HS-5 (cell line): ENCODE measurements at places on chromosomes 11 and 22.

- no peak for DNase-seq
These were observed 1364.0 kb downstream of the LRRC4C start for GRCh38 chr11:40095446-40095845.

DNA sequence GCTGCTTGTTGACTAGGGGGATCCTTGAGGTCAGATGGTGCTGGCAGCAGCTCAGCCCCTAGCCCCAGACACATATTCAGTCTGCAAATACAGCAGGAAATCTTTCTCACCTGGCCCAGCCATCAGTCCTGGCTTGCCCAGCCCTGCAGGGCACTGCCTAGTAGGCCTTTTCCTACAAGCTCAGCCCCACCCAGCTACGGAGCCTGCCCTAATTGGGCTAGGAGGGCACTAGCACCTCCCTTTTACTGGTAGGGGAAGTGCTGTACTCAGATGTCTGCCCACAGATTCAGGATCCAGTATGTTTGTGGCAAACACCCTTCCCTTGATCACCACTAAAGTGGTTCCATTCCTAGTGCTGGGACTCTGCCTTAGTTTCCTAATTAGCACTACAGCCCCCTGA is 257.1 kb upstream of the CADM1 start:
- DNase-seq, result no peak

- DNase-seq, result no peak
These were observed at the start of gene APOL1 for GRCh38 chr22:36252754-36253522. Gene APOL1, plus strand, starts transcription at chr22:36253133. Its CDS starts 1,823 bp downstream, at chr22:36254956.

DNA sequence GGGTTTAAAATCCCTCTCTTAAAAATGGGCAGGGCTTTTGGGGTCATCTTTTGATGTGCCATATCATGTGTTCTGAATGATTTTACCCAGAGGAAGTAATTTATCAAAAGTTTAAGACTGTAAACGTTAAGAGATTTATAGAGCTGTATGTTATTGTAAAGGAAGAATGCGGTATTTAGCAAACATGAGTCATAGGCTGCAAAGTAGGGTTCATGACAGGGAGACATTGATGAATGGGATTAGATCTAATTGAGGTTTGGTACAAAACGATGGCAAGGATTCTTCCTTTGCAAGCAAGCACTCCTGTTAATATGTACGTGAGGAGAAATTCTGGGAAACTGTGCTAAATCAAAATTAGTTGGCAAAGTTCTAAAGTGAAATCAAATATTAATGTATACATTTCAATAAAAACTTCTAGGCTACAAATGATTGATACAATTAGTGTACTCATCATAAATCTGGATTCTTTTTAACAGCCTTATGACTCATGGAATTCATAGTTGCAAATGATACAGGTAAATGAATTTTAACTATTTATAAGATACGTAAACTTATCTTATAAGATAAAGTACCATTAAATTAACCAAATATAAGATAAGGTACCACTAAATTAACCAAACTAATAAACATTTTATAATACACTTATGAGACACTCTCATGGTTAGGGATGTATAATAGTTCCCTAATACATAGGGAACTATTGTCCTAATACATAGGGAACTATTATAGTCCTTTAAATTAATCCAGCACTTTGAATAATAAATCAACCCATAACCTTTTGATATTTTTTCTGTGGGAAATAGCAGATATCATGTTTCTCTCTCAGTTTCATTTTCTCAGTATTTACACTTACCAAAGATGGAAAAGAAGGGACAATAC is 58.4 kb downstream of the KIF18A start:
- DNase-seq, result no peak

DNA sequence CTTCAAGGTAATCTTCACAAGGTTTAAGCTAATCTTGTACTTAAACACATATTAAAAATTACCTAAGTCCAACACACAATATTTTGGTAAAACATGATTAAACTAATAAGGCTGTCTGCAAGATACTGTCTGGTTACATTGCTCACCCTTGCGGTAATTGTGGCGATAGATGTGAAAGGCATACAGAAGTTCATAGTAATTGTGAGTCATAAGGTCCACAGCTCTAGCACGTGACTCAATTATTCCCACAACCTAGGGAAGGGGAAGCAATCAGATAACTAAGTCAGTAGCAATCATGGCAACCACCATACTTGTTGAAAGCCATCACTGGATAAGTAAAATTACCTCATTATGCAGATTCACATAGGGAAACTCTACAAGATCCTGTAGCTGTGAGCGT is 30.5 kb upstream of the FNBP4 start:
- peak; percentile 43 for DNase-seq
